Substantia nigra (tissue), 51 donors: ENCODE measurements at places on chromosomes 13 and 19.

GRCh38 chr19:17086120-17086519, 10.5 kb downstream of the MYO9B start:
- peak; percentile 85 for DNase-seq

GRCh38 chr19:33064792-33065550, at the start of gene RHPN2:
RHPN2 (minus strand) TSS chr19:33064888; CDS start chr19:33064852, 36 bp downstream.
- DNase-seq = no peak

DNA sequence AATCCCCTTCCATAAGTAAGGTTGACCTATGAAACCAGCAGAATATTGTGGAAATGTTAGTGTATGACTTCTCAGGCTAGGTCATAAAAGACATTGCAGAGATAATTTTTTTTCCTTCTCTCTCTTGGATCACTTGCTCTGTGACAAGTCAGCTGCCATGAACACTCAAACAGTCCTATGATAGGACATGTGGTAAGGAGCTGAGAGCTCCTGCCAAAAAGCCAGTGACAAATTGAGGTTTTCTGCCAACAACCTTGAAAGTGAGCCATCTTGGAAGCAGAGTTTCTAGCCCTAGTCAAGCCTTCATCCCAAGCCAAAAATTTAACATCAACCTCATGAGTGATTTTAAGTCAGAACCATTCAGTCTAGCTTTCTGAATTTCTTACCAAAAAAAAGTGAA, 270.9 kb upstream of the NBEA start:
- peak; percentile 2 for DNase-seq

DNA sequence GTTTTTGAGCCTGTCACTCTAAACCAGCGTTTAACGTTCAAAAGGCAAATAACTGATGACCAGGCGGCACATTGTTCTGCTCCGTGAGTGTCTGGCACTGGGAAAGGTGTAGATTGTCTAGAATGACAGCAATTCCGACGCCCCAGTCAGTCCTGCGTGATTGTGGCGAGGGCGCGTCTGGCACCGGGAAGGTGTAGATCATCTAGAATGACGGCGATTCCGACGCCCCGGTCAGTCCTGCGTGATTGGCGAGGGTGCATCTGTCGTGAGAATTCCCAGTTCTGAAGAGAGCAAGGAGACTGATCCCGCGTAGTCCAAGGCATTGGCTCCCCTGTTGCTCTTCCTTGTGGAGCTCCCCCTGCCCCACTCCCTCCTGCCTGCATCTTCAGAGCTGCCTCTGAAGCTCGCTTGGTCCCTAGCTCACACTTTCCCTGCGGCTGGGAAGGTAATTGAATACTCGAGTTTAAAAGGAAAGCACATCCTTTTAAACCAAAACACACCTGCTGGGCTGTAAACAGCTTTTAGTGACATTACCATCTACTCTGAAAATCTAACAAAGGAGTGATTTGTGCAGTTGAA, 26.1 kb upstream of the NDUFS7 start:
- no peak for DNase-seq

GRCh38 chr19:5978606-5979552, 939 bp upstream of the RANBP3 start:
- DNase-seq = no peak

DNA sequence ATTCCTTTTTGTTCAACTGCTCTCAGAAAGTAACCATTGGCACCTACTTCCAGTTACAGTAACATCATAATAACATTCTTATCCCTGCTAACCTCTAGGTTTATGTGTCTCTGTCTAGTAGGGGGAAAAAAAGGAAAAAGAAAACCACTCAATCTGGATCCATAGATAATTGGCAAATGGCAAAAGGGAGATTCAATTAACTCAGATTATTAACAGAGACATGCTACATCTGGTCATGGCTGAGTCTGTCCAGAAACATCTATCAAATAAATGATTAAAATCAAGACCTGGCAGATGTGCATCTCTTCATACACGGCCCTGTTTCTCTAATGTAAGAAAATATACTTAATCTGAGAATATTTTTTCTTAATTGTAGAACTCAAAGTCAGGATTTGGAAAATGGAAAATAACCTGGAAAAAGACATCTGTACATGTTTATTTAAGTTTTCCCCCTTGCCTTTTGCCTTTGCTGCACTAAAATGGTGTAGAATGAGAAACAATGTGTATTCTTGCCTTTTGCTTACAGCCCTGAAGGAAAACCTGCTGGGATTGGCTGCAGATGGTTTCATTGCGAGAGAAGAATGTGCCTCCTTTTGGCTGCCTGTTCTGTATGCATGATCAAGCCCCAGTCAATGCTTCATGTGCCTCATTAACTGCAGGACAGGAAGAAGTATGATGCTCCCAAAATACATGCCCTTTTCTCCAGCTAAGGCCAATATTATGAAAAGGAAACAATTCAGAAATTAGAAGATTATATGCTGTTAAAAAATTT, 921.6 kb upstream of the PCDH20 start:
- no peak for DNase-seq

DNA sequence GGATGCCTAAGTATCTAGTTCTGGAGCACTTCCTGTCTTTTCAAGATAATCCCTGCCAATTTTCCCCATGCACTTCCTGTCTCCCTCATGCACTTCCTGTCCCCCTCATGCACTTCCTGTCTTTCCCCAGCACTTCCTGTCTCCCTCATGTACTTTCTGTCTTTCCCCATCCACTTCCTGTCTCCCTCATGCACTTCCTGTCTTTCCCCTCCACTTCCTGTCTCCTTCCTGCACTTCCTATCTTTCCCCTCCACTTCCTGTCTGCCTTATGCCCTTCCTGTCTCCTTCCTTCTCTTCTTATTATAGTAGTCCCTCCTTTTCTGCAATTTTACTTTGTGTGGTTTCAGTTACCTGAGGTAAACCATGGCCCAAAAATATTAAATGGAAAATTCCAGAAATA, 3.0 kb upstream of the TNNT1 start:
- DNase-seq = no peak

- DNase-seq = no peak
Measured at GRCh38 chr19:4722671-4723594, 709 bp downstream of the DPP9 start.

GRCh38 chr13:20195801-20196200, 3.1 kb upstream of the GJB2 start:
- DNase-seq = no peak

- DNase-seq = no peak
Measured at GRCh38 chr19:4077007-4077374, 10.3 kb upstream of the ZBTB7A start.

DNA sequence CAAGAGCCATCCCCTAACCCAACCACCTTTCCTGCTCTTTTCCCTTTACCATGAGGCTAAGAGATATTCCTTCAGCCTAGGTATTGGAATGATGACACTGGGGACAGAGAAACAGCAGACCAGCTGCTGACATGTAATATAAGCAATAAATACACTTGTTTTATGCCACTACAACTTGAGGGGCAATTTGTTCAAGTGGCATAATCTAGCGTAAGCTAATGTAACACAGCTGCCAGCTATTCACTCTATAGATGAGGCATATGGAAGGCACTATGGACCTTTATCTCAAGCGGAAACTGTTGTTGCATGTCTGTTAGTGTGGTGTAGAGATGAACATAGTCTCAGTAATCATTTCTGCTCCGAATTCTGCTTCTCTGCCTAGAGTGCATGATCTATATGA, 111.1 kb downstream of the STARD13 start:
- DNase-seq = no peak

DNA sequence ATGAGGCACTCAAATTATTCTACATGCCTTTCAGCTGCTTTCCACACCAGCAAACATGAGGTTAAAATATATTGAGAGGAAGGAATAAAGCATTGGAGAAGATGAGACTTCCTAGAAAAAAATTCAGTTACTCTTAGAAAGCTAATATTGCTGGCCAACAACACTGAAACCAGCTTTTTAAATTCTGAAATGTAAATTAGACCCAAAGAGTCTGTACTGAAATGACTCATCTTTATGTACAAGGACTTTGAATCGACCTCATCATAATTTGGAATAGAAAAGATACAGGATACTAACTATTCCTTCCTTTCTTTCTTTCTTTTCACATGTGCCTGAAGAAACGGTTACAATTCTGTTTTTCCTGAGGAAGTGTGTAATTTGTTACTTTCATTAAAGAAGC, 6.5 kb upstream of the HSPH1 start:
- DNase-seq = no peak

DNA sequence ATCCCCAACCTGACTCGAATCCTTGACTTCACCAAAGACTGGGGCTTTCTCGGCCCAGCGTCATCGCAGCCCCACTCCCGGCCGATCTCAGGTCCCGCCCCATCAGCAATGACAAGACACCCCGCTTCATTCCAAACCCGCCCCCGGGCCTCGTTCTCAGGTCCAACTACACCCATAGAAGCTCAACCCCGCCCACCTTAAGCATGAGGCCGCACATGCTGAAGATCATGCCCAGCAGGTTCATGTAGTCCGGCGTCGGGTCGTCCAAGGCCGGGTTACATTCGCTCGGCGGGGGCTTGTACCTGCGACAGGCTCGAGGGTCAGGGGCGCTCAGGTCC, 2.3 kb downstream of the WDR83 start:
- peak; percentile 57 for DNase-seq

DNA sequence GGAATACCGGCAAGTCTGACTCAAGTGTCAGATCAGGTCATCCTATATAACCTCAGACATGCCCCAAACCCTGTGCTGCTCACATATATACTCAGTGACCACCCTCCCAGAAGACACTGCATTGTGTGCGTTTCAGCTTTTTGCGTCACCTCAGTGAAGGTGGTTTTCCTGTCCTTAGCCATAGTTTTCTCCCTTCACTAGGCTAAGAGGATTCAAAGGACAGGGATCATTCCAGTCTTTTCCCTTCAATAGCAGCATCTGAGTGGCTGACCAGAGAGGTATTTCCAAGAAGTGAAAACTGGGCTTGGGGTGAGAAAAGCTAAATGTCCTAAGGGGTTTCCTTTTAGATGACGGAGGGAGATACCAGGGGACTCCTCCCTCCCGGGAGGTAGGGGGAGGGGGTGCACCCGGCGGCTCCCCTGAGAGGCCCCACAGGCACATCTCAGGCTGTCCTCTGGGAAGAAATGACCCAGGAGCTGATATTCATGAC, 12.7 kb upstream of the OR10H1 start:
- DNase-seq = no peak

- peak; percentile 74 for DNase-seq
Measured at GRCh38 chr19:47391510-47392223, 27.7 kb downstream of the MEIS3 start.

- DNase-seq = peak; percentile 3
Measured at GRCh38 chr19:7799640-7800355, 30.2 kb upstream of the EVI5L start.

- peak; percentile 6 for DNase-seq
Measured at GRCh38 chr13:66665991-66666390, 564.1 kb downstream of the PCDH9 start.

DNA sequence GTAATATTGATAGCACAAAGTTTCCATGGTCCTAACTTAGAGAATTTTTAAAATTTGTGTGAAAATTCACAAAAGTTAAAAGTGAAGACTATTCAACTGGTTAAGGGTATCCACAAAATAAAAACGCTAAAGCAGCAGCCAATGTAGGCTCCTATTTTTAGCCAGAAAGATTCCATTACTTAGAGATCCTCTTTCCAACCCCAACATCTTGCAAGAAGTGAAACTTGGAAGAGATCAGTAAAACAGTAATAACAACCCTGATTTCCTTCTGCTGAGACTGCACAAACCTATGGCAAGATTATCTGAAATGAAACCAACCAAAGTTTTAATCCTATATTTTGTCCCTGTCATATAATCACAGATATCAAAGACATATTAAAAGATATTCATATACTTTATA, 8.5 kb downstream of the TBC1D4 start:
- no peak for DNase-seq

DNA sequence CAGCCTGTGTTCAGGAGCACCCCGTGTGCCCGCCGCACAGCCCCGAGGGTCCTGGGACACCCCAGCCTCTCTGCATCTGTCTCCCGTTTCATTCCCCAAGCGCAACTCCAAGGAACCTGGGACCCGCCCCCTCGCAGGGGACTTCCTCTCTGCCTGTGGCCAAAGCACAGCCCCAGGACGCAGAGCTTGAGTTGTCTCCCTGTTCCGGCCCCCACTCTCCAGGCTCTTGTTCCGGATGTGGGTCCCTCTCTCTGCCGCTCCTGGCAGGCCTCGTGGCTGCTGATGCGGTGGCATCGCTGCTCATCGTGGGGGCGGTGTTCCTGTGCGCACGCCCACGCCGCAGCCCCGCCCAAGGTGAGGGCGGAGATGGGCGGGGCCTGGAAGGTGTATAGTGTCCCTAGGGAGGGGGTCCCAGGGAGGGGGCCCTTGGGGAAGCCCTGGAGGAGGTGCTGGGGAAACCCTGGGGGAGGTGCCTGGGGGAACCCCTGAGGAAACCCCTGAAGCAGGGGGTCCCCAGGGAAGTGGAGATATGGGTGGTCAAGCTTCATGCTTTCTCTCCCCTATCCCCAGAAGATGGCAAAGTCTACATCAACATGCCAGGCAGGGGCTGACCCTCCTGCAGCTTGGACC, 1.3 kb downstream of the HCST start:
- peak; percentile 57 for DNase-seq

GRCh38 chr13:111531505-111531904, 211.1 kb downstream of the TEX29 start:
- no peak for DNase-seq

DNA sequence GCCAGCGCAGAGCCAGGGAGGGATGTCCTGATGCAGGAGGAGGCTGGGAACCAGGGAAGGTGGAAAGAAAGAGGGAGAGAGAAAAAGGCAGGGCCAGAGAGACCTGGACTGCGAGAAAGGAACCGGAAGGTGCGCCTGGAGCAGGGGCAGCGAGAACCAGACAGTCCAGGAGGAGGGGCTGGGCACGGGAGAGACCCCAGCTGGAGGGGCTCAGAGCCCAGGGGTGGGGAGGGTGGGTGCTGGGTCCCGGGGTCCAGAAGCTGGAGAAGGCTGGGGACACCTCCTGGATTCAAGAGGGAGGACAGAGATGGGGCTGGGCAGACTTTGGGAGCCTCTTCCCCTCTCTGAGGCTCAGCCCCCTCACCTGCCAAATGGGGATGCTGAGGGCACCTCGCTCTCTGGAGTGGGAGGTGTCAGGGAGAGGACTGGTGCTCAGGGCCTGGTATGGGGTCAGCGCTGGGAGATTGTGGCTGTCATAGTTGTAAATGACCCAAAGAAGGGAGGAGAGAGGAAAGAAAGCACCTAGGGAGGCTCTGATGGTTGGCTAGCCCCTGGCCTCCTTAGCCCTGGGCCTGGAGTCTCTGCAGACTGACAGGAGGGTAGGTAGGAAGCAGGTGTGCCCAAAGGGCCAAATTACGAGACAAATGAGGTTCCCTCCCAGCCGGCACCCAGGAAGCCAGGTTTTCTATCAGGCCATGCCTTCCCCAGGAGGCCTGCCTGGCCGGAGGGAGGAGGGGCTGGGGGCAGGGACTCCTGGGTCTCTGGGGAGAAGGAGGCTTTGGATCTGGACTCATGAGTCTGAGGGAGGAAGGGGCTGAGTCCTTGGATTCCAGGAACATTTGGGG, 1.3 kb upstream of the SPACA6 start:
- no peak for DNase-seq
